ENCODE measurements at places on chromosomes 16 and 17. TPM values are rescaled to one million over a fixed set of nuclear protein-coding genes. Genes with fewer than 3 reads are reported as not detected.

Gene RGS11
- total RNA-seq: not detected

Gene UNC13D
- 0.23 TPM for total RNA-seq

Gene FA2H
- not detected for total RNA-seq

Gene STX1B
- total RNA-seq: not detected

Gene OTOP2
- not detected for total RNA-seq

Gene ZNF469
- total RNA-seq: 0.82 TPM

Measured in MG63 (cell line).